ENCODE measurements at places on chromosomes 6 and 20. TPM values are rescaled to one million over a fixed set of nuclear protein-coding genes. Genes with fewer than 3 reads are reported as not detected.

The MAS1 gene
- not detected for total RNA-seq

The OR2B6 gene
- 0.15 TPM for total RNA-seq

The PPP1R16B gene
- total RNA-seq, result 0.08 TPM

The C6orf132 gene
- total RNA-seq, result 2.8 TPM

The TSPYL4 gene
- 2.9 TPM for total RNA-seq

The NHLRC1 gene
- total RNA-seq, result 1.3 TPM

The TMEM200A gene
- 0.07 TPM for total RNA-seq

The HMGA1 gene
- 500 TPM for total RNA-seq

The ABCC10 gene
- 9.4 TPM for total RNA-seq

The CD83 gene
- 2.0 TPM for total RNA-seq

The OR12D1 gene
- total RNA-seq, result not detected

The TP53TG5 gene
- not detected for total RNA-seq

The PCSK2 gene
- total RNA-seq, result not detected

The SLC22A23 gene
- total RNA-seq, result 8.9 TPM

The DNMT3B gene
- total RNA-seq, result 4.2 TPM

The ATP9A gene
- total RNA-seq, result 12.2 TPM

The OXT gene
- not detected for total RNA-seq

The SMOC2 gene
- total RNA-seq, result not detected

The PHACTR3 gene
- total RNA-seq, result 0.54 TPM

The GSTA3 gene
- total RNA-seq, result not detected

The CRISP3 gene
- not detected for total RNA-seq

The HLA-DRB5 gene
- not detected for total RNA-seq

The LCA5 gene
- total RNA-seq, result 0.74 TPM

The LY6G6C gene
- not detected for total RNA-seq

The CENPB gene
- total RNA-seq, result 120 TPM

The HACE1 gene
- total RNA-seq, result 3.5 TPM

The PKIB gene
- 0.71 TPM for total RNA-seq

The VEGFA gene
- 30.8 TPM for total RNA-seq

The CPNE5 gene
- 0.16 TPM for total RNA-seq

The BNIP5 gene
- 0.05 TPM for total RNA-seq

The DEFB121 gene
- not detected for total RNA-seq

The NRN1 gene
- 0.59 TPM for total RNA-seq

The TCF21 gene
- total RNA-seq, result 0.07 TPM

The THBS2 gene
- total RNA-seq, result 0.03 TPM

The XKR7 gene
- 0.01 TPM for total RNA-seq

The MYCT1 gene
- not detected for total RNA-seq

The PTPRT gene
- total RNA-seq, result not detected
